ENCODE measurements at places on chromosomes 7 and 10.

GRCh38 chr7:158834878-158835784 is 5.8 kb upstream of the ESYT2 start:
- no peak for ATAC-seq

- no peak for ATAC-seq
Observed at GRCh38 chr10:15695852-15696251, 23.9 kb downstream of the ITGA8 start.

GRCh38 chr7:32507414-32507813 is 12.1 kb downstream of the AVL9 start:
- no peak for ATAC-seq

GRCh38 chr7:108079276-108079647 is 50.9 kb downstream of the LAMB4 start:
- no peak for ATAC-seq
